ENCODE measurements at places on chromosomes 12 and 14.

- no peak for DNase-seq
Measured at GRCh38 chr12:131963381-131963780, 13.6 kb downstream of the EP400 start.

DNA sequence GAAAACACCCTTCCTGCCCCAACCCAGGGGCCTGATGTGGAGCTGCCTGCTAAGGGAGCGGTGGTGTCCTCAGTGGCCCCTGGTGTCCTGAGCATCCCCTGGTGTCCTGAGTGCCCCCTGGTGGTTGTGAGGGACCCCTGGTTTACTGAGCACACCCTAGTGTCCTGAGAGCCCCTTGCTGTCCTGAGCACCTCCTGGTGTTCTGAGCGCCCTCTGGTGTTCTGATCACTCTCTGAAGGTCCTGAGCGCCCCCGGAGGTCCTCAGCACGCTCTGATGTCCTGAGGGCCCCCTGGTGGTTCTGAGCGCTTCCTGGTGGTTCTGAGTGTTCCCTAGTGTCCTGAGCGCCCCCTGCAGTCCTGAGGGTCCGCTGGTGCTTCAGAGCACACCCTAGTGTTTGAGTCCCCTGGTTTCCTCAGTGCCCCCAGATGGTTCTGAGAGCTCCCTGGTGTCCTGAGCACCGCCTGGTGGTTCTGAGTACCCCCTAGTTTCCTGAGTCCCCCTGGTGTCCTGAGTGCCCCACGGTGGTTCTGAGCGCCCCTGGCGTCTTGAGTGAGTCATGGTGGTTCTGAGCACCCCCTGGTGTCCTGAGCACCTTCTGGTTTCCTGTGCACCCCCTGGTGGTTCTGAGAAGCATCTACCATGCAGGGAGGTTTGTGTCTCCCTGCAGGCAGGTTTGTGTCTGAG is 1004.2 kb downstream of the TMEM121 start:
- no peak for DNase-seq

DNA sequence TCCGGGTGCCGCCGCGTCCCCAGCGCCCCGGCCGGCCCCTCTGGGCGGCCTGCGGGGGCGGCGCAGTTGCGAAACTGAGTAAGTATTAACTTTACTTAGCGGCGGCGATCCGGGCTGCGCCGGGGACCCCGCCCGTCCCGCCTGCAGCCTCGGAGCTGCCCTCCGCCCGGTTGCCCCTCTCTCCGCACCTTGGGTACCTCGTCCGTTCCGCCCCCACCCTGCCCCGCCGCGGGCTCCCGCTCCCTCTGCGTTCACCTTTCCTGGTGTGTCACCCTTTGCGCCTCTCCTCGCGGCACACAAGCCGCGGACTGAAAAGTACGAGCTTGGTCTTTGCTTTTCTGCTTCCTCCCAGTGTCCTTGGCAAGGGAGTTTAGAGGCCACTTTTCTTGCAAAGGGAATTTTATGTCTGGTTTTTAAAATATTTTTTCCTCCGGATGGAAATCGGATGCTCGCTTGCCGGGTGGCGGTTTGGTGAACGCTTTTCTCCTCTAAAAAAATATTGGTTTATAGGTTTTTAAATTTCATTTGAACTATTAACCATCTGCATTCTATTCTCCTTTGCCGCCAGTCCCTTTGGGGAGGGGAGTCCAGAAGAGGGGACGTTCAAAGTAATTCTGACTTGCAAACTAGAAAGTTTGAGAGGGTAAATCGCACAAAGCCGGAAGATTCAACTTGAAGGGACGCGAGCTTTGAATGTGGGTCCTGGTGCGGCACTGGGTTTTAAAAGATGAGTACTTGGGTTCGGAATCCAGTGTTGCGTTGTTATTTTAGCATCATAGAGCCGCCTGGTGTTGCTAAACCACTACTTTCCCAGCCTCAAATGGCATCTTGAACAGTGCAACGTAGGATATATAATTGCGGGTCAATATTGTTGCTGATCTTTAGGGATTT is 834 bp downstream of the RASSF8 start:
- DNase-seq: peak; percentile 71

- no peak for DNase-seq
Measured at GRCh38 chr12:68268967-68269366, 15.6 kb upstream of the IL22 start.

DNA sequence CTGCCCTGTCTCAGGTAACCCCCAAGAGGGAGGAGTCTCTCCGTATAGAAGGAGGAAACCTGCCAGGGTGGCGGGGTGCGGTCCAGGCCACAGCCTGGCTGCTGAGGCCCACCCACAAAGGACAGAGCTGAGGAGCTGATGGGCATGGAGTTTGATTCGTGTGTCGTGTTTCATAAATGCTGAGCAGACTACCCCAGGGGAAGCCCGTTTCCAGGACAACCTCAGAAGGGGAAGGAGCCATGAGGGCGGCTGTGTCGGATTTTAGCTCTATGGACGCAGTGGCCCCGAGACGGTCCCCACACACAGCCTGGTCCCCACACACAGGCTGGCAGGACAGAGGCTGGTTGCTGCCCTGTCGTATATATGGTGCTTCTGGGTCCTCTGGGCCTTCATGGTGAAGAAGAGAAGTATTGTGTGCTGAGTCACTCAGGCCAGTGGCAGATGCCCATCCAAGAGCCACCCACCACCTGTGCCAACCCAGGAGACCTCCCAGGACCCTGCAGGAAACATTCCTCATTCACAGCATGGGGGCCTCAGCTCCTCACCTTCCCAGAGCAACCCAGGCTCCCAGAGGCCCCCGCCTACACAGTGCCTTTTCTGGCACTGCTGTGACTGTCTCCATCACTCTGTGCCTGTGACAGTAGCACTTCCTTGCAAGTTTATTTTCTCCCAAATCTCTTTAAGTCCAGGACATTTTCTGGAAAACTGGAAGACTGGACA is 63.1 kb upstream of the RIN3 start:
- no peak for DNase-seq

DNA sequence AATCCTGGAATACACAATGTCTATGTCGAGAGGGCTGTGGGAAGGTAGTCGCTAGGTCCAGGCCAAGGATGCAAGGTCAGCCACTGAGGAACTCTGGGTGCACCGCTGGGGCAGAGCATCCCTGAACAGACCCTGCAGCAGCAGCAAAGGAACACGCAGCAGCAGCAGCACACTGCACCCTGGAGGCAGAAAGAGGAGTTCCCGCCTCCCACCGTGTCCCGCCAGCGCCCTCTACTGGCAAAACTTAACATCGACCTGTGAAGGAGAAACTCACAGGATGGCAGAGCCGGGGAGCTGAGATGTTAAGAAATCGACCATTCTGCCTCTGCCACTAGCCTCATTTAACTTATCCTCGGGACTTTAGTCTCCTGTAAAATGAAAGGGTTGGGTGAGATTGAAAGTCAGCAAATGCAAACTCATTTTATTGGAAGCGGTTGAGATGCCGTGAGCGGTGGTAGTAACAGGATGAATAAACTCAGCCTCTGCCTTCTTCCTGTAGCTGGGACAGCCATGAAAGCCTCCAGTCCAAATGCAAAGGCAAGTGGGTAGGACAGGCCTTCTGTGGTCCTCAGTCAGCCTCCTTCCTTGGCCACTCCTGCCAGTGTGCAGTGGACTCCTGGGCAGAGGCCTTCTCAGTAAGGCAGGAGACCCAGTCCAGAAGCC is 45.6 kb downstream of the STAB2 start:
- DNase-seq: peak; percentile 65

GRCh38 chr12:100717733-100718067 is 76.9 kb upstream of the ANO4 start:
- DNase-seq: no peak

GRCh38 chr14:44780989-44781388 is 180.8 kb downstream of the KLHL28 start:
- DNase-seq: no peak

DNA sequence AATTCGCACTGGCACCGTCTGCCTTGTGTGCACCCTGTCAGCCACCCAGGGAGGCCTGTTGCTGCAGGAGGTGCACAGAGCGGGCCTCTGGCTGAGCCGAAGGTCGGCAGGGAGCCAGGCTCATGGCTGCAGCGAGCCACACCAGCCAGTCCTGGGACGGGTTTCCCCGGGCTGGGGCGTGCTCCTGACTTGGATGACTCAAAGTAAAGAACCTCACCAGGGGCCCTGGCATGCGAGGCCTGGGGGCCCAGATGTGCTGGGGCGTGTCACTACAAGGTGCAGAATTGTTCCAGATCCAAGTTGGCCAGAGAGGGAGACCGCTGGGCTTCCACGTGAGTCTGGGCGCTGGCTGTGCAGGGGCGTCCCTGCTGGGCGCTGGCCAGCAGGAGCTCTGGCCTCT is 34.5 kb downstream of the FBRSL1 start:
- DNase-seq: no peak

- peak; percentile 4 for DNase-seq
Measured at GRCh38 chr14:45610318-45610717, 357.3 kb upstream of the MIS18BP1 start.

- DNase-seq: no peak
Measured at GRCh38 chr12:68884251-68884650, 48.7 kb downstream of the CPM start.

DNA sequence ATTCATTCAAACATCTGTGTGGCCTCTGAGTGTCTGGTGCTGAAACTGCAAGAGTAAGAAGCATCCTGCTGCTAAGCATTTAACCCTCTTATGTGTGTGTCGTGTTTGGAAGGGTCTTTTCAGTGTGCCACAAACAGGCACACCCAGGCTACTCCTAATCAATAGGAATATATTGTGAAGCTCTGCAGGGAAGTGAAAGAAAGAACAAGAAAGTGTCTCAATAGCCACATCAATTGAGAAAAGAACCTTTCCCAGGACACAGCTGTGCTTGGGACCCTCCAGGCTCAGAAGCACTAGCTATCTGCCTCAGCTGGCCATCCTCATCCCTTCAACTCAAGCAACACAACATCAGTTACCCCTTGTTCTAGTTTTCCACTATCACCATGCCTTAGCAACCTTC is 13.4 kb upstream of the KRAS start:
- no peak for DNase-seq
